ENCODE measurements at places on chromosomes 2 and 18.

DNA sequence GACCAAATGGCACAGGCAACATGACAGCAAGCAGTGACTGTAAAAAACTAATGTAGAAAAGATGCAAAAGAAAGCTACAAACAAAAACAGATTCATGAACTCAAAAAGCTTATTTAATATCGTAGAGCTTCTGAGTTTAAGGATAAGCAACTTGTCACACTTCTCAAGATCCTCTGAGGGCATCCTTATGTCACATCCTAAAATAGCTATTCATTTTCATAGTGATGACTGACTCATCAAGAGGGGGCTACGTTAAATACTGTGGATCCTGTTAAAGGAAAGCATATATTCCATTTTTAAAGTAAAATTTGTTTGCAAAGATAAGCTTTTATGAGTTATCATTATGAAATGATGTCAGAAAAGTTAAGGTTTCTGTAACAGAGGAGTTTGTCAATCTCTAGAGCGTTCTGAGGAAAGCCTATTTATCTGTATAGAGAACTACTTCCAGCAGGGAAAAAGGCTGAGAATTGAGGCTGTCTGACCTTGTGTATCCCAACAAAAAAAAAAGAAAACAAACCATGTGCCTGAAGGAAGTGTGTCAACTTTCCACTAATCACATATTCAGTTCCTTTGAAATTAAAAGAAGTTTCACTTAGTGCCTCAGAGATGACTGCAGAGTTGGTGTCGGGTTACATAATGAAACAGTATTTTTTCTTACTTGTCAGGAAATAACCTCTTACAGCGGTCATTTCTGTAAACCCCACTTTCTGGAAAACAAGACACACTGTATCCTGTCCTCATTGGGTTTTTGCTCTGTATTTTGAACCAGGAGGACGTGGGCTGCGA, 115.5 kb downstream of the ESCO1 start:
- H3K36me3 ChIP-seq: no peaks in the 10 kb centered on the region
- DNase-seq: no peak
- H3K27ac ChIP-seq: no peak overlapping the region
- no peak overlapping the region for H3K4me3 ChIP-seq

- H3K4me3 ChIP-seq: no peak overlapping the region
- no peaks in the 10 kb centered on the region for H3K4me1 ChIP-seq
- H3K36me3 ChIP-seq: no peaks in the 10 kb centered on the region
- no peaks in the 10 kb centered on the region for H3K27me3 ChIP-seq
Measured at GRCh38 chr2:35794796-35795450, 560.7 kb upstream of the CRIM1 start.

GRCh38 chr2:188798159-188798558, 176.0 kb upstream of the COL3A1 start:
- H3K27ac ChIP-seq: no peak overlapping the region
- no peak overlapping the region for H3K4me3 ChIP-seq
- no peaks in the 10 kb centered on the region for H3K36me3 ChIP-seq
- no peaks in the 10 kb centered on the region for H3K27me3 ChIP-seq
- no peaks in the 10 kb centered on the region for H3K4me1 ChIP-seq
- no peak for DNase-seq

- no peak for DNase-seq
- H3K4me1 ChIP-seq: peaks cover 3% of the 10 kb centered on the region
- peaks cover 46% of the 10 kb centered on the region for H3K27me3 ChIP-seq
- no peak overlapping the region for H3K27ac ChIP-seq
- no peaks in the 10 kb centered on the region for H3K36me3 ChIP-seq
Measured at GRCh38 chr2:43631618-43632317, 5.3 kb upstream of the PLEKHH2 start.

- H3K36me3 ChIP-seq: no peaks in the 10 kb centered on the region
- peak; percentile 74 for DNase-seq
- H3K27me3 ChIP-seq: no peaks in the 10 kb centered on the region
- H3K4me1 ChIP-seq: no peaks in the 10 kb centered on the region
Measured at GRCh38 chr18:5424903-5425664, 118.7 kb downstream of the EPB41L3 start.

- no peaks in the 10 kb centered on the region for H3K36me3 ChIP-seq
- no peak overlapping the region for H3K27ac ChIP-seq
- H3K27me3 ChIP-seq: no peaks in the 10 kb centered on the region
- H3K4me1 ChIP-seq: no peaks in the 10 kb centered on the region
- no peak for DNase-seq
Measured at GRCh38 chr2:26989156-26989555, 18.7 kb downstream of the MAPRE3 start.

DNA sequence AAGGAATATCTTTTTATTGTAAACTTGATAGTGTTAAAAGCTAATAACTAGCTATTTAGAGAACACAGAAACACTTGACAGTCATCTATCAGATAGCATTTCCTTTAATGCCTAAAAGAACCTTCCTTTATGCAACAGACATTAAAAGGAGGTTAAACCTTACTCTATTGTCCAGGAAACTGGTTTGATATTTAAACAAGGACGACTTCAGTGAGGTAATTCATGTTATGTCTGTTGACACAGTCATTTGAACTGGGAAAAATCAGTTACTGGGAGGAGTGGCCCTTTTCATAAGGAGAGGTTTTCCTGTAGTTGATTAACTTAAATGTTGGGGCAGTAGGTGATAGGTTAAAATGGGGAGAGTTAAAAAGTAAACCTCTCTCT, 6.7 kb downstream of the TGIF1 start:
- DNase-seq: no peak
- no peak overlapping the region for H3K4me3 ChIP-seq
- H3K36me3 ChIP-seq: peaks cover 47% of the 10 kb centered on the region

DNA sequence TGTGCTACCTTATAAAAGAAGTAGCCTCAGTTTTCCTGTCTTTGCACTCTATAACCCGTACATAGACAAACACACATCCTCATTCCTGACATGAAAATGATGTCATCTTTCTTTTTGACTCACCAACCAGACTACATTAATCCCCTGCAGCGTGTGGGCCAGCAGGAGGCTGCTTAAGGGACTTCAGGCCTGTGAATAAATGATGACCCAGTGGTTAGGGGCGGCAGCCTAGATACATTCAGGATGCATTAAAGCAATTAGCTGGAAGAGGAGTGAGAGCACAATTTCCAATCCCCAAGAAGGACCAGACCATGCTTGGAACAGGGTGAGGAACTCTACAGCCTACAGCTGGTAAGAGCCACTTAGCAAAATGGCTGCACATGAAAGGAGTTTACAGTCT, 57.3 kb upstream of the KLF7 start:
- no peak overlapping the region for H3K27ac ChIP-seq
- DNase-seq: no peak
- no peaks in the 10 kb centered on the region for H3K36me3 ChIP-seq
- H3K4me1 ChIP-seq: no peaks in the 10 kb centered on the region
- no peak overlapping the region for H3K4me3 ChIP-seq

DNA sequence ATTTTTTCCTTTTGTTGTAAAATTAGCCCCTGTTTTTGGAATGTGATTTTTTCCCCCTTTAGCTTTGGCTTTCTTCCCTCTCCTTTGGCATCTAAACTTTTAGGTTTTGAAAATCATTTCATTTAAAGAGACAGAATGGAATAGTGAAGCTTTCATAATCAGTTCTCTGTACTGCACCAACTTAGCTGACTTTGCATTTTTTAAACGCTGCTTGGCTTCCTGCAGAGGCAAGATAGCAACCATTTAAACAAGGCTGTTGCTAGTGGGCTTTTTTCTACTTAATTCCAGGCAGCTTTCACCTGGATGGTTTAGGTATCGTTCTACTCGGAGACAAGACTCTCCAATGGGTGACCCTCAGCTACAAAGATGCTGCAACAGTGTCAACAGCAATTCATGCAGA, 267.9 kb upstream of the PKDCC start:
- no peaks in the 10 kb centered on the region for H3K4me1 ChIP-seq
- no peaks in the 10 kb centered on the region for H3K27me3 ChIP-seq
- H3K27ac ChIP-seq: no peak overlapping the region
- no peak overlapping the region for H3K4me3 ChIP-seq
- DNase-seq: peak; percentile 48

- no peaks in the 10 kb centered on the region for H3K27me3 ChIP-seq
- H3K4me1 ChIP-seq: no peaks in the 10 kb centered on the region
- DNase-seq: no peak
- H3K36me3 ChIP-seq: no peaks in the 10 kb centered on the region
Measured at GRCh38 chr18:32427084-32427900, 43.4 kb downstream of the GAREM1 start.

GRCh38 chr2:204871231-204871953, 326.1 kb downstream of the PARD3B start:
- H3K4me1 ChIP-seq: no peaks in the 10 kb centered on the region

DNA sequence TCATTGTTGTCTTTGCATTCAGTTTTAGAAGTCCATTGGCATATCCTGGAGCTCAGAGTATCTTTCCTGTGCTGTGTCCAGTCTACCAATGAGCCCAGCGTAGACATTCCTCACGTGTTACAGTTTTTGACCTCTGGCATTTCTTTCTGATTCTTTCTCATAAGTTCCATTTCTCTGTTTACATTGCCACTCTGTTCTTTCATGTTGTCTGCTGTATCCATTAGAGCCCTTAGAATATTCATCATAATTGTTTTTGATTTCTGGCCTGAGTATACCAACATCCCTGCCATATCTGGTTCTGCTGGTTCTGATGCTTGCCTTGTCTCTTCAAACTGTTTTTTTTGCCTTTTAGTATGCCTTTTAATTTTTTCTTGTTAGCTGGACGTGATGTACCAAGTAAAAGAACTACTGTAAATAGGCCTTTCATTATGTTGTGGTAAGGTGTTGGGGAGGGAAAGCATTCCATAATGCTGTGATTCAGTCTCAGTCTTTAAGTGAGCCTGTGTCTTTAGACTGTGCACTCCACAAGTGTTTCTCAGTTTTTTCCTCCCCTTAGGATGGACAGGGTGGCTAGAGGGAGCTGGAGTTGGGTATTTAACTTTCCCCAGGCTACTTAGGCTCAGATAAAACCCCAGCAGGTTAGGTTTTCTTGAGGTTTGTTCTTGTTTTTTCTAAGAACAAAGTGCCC, 35.6 kb downstream of the CEP192 start:
- no peak overlapping the region for H3K27ac ChIP-seq
- H3K4me3 ChIP-seq: no peak overlapping the region
- peaks cover 28% of the 10 kb centered on the region for H3K36me3 ChIP-seq
- no peaks in the 10 kb centered on the region for H3K27me3 ChIP-seq

- no peak for DNase-seq
- H3K27ac ChIP-seq: no peak overlapping the region
- H3K4me1 ChIP-seq: no peaks in the 10 kb centered on the region
- H3K4me3 ChIP-seq: no peak overlapping the region
- H3K27me3 ChIP-seq: no peaks in the 10 kb centered on the region
- no peaks in the 10 kb centered on the region for H3K36me3 ChIP-seq
Measured at GRCh38 chr2:211407076-211407475, 850.7 kb downstream of the CPS1 start.

DNA sequence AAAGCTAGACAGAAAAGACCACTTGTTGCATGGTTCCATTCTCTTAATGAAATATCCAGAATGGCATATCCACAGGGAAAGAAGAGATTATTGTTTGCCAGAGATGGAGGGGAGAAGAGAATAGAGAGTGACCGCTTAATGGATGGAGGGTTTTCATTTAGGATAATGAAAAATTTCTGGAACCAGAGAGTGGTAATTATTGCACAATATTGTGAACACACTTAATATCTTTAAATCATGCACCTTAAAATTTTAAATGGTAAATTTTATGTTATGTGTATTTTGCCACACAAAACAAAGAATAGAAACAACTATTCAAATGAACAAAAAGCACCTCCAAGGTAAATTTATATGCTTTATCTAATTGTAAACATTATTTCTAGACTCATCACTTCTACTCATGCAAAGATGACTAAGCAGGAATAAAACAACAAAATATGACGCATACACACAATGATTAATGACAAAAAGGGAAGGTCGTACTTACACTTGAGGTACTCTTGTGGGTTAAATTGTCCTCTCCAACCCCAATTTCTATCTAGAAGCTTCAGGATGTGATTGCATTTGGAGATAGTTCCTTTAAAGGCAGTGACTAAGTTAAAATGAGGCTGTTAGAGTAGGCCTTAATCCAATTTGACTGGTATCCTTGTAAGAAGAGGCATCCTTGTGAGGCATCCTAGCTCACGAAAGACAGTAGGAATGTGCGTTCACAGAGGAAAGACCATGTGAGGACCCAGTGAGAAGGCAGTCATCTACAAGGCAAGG, 18.7 kb upstream of the DHRS9 start:
- no peaks in the 10 kb centered on the region for H3K27me3 ChIP-seq
- no peak overlapping the region for H3K4me3 ChIP-seq
- no peak overlapping the region for H3K27ac ChIP-seq
- DNase-seq: peak; percentile 84
- H3K36me3 ChIP-seq: no peaks in the 10 kb centered on the region

DNA sequence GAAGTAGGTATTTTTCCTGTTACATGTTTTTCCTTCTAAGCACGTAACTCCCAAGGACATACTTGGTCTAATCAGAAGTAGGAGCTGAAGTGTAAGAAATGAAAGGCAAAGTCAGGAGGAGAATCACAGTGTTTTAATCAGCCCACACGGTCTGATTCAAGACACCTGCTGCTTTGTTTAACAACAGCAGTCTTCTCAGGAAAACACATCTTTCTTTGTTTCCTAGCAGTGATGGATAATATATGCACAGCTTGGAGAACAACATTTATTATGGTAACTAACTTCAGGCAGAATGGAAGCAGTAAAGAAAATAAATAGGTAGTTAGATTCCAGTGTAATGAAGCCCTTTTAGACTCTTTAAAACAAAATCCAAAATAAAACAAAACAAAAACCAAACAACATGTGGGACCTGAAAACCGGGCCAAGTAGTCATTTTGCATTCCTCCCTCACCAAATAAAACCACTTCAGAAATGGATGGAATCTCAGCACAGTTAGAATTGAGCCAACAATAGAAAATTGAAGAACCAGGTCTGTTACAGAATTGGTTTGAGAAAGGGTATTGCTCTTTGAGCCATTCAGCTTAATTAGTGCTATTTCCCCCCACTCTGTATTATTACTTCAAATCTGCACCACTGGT, 61.1 kb upstream of the UGP2 start:
- no peaks in the 10 kb centered on the region for H3K36me3 ChIP-seq
- no peak for DNase-seq
- H3K4me3 ChIP-seq: no peak overlapping the region
- H3K27ac ChIP-seq: no peak overlapping the region

DNA sequence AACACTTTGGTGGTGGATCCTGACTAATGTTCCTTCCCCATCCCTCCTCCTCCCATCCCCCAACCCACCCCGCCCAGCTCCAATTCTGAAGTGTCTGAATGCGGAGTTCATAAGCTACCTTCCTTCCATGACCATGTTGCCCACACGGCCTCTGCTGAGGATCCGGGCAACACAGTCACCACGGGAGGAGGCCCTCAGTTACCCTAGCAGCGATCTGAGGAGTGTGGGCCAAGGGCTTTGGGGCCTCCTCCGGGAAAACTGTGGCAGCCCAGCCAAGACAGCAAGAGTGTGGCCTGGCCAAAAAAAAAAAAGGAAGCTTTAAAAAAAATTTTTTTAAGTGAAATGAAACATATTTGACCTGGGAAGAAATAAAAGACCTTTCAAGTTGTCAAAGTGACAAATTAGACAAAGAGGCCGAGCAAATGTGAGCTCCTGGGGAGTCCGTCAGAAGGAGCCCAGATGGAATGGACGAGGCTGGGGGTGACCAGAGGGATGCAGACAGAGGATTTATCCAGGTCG, 169.0 kb upstream of the PKDCC start:
- H3K4me1 ChIP-seq: no peaks in the 10 kb centered on the region
- no peak overlapping the region for H3K27ac ChIP-seq
- DNase-seq: peak; percentile 32
- no peak overlapping the region for H3K4me3 ChIP-seq
